ENCODE measurements at places on chromosomes 1 and 21.

DNA sequence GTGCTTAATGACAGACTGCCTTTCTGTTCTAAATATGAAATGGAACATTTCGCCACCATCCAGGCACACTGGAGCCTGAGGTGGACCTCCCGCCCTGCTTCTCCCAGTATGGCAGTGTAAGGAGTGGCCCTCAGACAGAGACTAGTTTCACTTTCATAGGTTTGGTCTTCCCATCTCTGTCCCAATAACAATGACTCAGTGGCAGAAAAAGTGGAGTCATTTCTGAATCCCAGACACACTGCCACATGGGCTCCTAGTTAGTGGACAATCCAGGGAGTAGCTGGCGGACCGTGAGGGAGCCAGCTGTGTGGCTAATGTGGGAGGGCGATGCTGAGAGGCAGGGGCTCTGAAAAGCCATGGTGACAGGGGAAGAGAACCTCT, 95.6 kb upstream of the TSPAN2 start:
- no peak for DNase-seq

DNA sequence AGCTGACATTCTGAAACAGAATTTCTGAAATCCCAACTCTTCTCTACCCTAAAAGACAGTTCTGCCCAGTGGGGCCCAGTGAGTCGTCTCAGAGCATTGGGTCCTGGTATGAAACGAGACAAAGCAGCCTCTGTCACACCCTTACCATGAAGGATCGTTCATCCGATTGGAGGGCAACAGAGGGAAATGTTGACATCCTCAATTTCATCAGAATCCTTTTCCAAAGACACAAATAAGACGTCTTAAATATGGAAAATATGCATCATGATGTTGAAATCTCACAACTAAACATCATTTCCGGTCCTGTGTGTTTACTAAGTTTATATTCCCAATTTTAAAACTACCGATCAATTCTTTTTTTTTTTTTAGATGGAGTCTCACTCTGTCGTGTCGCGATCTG, 112.1 kb upstream of the SLC45A1 start:
- no peak for DNase-seq

DNA sequence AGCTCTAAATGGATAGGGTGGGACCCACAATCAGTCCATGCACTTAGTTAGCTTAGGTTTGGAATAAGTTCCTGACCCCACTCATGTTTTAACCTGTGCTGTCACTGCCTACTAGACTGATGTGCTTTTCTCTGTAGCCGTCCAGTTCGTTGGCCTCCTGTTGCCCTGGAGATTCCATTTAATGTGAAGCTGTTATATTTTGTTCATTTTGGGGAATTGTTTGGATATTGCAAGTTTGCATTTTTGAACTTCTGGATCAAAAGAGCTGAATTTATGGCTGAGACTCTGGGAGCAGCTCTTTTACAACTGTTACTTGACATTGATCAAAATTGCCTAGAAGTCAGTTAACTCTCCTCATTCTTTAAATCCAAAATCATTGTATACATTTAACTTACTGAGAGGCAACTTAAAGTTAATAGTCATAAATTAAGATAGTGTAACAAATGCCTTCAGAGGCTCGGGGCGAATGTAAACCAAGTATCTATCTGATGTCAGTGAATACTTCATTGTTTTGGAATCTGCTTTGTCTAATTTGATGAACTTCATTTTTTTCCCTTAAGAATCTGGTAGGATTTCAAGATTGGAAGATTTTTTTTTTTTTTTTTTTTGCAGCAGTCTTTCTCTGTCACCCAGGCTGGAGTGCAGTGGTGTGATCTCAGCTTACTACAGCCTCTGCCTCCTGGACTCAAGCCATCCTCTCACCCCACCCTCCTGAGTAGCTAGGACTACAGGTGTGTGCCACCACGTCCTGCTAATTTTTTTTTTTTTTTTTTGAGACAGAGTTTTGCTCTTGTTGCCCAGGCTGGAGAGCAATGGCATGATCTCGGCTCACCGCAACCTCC, 38.1 kb downstream of the MIGA1 start:
- DNase-seq, result no peak

GRCh38 chr1:1947493-1947892, 28.4 kb upstream of the TMEM52 start:
- no peak for DNase-seq

DNA sequence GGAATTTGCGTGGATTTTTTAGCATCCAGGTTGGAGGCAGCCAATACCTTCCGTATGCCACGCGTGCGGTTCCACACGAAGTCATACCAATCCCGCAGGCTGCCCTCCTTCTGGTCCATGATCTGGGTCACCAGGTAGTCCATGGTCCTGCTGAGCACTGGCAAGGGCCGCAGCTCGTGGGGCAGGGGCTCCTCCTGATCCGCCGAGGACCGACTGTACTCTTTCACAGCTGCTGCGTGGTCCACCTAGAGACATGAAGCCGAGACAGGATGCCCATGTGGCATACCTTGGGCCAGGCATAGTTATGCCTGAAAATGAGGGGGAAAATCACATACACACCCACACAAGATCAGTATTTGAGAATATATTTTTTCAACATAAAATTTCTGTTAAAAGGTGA, 12.1 kb downstream of the MCM3AP start:
- no peak for DNase-seq

- no peak for DNase-seq
Measured at GRCh38 chr1:115888976-115889375, 48.0 kb upstream of the NHLH2 start.

- peak; percentile 18 for DNase-seq
Measured at GRCh38 chr1:230797942-230798365, 50.8 kb downstream of the CAPN9 start.

- no peak for DNase-seq
Measured at GRCh38 chr1:66598670-66599069, 64.7 kb downstream of the SGIP1 start.

- DNase-seq, result no peak
Measured at GRCh38 chr1:20366463-20367115, 75.9 kb downstream of the VWA5B1 start.

DNA sequence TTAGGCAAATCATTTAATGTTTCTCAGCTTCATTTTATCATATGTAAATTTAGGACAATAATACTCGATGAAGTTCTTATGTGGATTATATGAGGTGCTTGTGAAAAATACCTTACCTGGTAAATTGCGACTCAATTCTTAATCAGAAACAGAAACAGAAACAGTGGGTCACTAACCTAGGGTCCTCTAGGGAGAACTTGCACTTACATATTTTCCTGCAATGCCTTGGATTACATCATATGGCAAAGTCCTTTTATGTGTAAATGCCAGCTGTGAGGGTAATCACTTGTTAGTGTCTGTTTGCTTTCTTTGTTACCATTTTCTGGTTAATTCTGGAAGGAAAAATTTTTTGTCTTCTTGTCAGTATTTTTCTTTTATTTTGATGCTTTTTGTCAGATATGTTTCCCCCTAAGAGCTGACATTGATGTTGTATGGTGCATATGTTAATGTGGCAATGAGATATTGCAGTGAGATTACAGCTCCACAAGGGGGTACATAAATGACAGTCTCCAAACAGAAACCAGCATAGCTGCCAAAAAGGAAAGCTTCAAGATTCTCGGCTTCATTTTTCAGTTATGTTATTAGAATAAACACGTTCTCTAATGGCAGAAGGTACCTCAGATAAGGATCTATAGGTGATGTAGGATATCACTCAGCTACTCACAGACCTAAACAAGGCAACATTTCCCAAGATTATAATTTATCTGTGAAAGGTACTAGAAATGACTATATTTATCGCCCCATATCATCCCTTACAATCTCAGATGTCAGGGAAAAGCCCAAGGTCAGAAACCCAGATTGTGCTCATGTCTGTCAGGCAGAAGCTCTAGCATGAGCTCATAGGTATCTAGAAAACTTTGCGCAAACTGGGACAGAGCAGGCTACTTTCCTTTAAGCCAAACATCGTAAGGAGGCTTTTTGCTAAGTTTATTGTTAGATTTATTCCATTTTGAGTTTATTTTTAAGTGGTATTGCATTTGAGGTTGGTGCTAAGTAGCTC, 119.9 kb downstream of the FASLG start:
- DNase-seq, result no peak

- DNase-seq, result no peak
Measured at GRCh38 chr1:230958370-230958769, 20.3 kb downstream of the TTC13 start.

- no peak for DNase-seq
Measured at GRCh38 chr1:8384577-8384976, 66.7 kb downstream of the SLC45A1 start.

DNA sequence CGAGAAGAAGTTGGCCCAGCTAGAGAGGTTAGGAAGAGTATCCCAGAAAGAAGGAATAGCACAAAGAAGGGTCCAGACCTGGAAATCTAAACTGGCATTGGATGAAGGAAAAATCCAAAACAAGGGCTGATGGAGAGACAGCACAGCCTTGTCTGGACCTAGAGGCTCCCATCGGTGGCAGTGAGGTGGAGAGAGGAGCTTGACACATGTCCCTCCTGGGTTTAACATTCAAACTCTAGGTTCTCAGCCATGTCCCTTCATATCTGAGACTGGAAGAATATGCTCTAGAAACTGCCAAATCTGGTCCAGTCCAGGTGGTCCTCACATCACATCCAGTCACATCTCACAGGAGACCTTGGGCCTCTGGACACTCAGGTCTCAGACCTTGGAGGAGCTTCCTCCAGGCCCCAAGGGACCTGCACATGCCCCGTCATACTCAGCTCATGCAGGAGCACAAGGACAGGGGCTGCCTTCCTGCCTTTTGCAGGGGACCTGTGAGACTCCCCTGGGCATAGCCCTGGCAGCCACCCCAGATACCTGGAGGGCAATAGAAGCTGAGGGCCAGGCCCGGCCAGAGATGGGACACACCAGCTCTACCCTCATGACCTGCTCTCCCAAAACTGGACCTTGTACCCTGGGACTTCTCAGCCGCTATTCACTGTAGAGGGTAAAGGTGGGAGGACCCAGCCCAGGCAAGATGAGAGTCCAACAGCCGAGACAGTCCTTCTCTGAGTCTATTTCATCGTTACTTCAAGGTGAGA, 7.5 kb downstream of the TMEM125 start:
- DNase-seq, result no peak

GRCh38 chr1:227532019-227532619, 31.2 kb upstream of the ZNF678 start:
- DNase-seq, result no peak

DNA sequence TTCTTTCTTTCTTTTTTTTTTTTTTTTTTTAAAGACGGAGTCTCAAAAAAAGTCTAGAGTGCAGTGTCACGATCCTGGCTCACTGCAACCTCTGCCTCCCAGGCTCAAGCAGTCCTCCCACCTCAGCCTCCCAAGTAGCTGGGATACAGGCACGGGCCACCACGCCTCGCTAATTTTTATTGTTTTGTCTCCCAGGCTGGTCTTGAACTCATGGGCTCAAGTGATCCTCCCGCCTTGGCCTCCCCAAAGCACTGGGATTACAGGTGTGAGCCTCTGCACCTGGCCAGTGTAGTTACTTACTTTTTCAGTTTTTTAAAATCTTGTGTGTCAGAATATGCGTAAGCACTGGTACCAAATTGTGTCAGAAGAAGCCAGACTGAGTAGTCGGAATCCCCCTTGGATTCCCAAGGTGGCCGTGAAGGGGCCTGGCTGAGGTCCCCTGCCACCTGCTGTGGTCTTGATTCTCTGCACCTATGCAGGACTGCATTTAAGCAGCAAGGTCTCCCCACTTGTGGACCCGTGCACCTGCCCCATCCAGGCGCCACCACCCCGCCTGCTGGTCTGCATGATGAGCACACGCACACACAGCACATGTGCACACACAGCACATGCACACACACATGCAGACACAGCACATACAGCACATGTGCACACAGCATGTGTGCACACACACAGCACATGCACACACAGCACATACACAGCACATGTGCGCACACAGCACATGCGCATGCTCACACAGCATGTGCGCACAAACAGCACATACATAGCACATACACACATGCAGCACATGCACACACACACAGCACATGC, 47.5 kb downstream of the PCNT start:
- DNase-seq, result no peak

GRCh38 chr1:206575165-206575893, 36.9 kb downstream of the EIF2D start:
- peak; percentile 92 for DNase-seq

DNA sequence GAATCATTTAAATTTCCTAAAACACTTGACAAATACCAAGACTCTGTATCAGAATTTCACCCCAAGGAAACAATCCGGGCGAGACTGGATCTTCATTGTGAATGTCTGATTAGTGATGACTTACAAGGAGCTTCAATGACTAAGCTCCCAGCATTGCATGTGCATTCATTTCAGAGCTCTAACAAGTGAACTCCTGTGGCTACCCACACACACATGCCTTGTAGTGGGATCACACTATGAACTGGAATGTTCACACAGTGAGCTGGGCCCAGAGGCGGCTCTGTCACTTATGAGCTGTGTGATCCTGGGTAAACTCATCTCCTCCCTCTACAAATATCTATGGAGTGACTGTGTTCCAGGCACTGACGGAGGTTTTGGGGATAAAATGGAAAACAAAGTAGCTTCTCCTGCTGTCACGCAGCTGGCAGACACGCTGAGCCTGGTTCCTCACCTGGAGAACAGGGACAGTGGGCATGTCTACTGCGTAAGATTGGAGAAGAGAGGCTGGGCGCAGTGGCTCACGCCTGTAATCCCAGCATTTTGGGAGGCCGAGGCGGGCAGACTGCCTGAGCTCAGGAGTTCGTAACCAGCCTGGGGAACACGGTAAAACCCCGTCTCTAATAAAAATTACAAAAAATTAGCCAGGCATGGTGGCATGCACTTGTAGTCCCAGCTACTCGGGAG, 56.9 kb downstream of the CLSTN1 start:
- DNase-seq, result no peak

DNA sequence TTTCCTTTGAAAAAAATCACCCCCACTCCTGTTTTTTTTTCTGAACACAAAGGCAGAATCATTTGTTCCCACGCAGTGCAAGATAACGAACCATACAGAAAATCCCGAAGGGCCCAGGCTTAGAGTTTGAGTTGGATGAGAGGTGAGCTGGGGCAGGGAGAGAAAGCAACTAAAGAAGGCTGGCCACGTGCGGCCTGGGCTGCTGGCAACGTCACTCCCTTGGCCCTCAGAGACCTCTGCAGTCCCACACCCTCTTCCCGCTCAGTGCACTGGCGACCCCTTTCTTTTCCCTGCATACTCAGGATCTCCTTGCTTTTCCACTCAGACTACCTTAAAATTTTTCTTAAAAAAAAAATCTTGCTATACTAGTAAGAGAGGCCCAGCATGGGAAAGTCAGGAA, 28.2 kb upstream of the CRNN start:
- no peak for DNase-seq

GRCh38 chr1:98842241-98842640, 162.4 kb downstream of the PLPPR5 start:
- no peak for DNase-seq

- no peak for DNase-seq
Measured at GRCh38 chr1:242016479-242016878, 17.6 kb upstream of the MAP1LC3C start.

Measured in inflammatory macrophage treated with lipopolysaccharide for 1 hour (primary cell).